ENCODE measurements at places on chromosomes 11 and 22. TPM values are rescaled to one million over a fixed set of nuclear protein-coding genes. Genes with fewer than 3 reads are reported as not detected.

Gene OR5D16
- not detected for total RNA-seq

Gene SAA1
- 0.63 TPM for total RNA-seq

Gene TRPC6
- 1.4 TPM for total RNA-seq

Gene OR56A5
- not detected for total RNA-seq

Gene KCNJ1
- not detected for total RNA-seq

Gene TTC36
- total RNA-seq = not detected

Gene CHRDL2
- 4.0 TPM for total RNA-seq

Gene ZNF214
- total RNA-seq = 0.76 TPM

Gene RCOR2
- total RNA-seq = 0.90 TPM

Gene FJX1
- 41.9 TPM for total RNA-seq

Gene ACCS
- total RNA-seq = 11.3 TPM

Gene CSNK1E
- total RNA-seq = 100 TPM

Gene IFITM10
- 1.0 TPM for total RNA-seq

Gene MIOX
- total RNA-seq = not detected

Gene MAPK12
- 17.6 TPM for total RNA-seq

Gene SLC22A6
- not detected for total RNA-seq

Gene CRACR2B
- 3.0 TPM for total RNA-seq

Gene NAALAD2
- total RNA-seq = not detected

Gene CDHR5
- total RNA-seq = 0.05 TPM

Gene SPCS2
- 250 TPM for total RNA-seq

Gene PACSIN2
- 62.4 TPM for total RNA-seq

Gene ANKK1
- total RNA-seq = 0.07 TPM

Gene TBX10
- not detected for total RNA-seq

Gene ACRV1
- total RNA-seq = not detected

Gene SCN3B
- total RNA-seq = 0.11 TPM

Gene FERMT3
- total RNA-seq = 3.1 TPM

Gene MTA2
- total RNA-seq = 84.0 TPM

Gene PDHX
- 34.9 TPM for total RNA-seq

Gene SCGB1D2
- not detected for total RNA-seq

Gene MRGPRX3
- total RNA-seq = not detected

Gene MISFA
- 1.8 TPM for total RNA-seq

Gene HSPB2
- total RNA-seq = not detected

Gene IFITM1
- 0.38 TPM for total RNA-seq

Gene TIGD3
- total RNA-seq = 0.86 TPM

Gene APOA1
- 0.10 TPM for total RNA-seq

All from A549 treated with RU486 at 1 μM for 4 hours (cell line).